Calu3 (cell line): ENCODE measurements at places on chromosomes 3 and 15. TPM values are rescaled to one million over a fixed set of nuclear protein-coding genes. Genes with fewer than 3 reads are reported as not detected.

Gene THBS1
- total RNA-seq = 81.2 and 199 TPM in 2 replicates

Gene COLQ
- total RNA-seq = 1.3 and 1.7 TPM in 2 replicates

Gene CEMIP
- total RNA-seq = 1.8 and 4.1 TPM in 2 replicates

Gene SPATA12
- total RNA-seq = 0.47 and 0.64 TPM in 2 replicates

GRCh38 chr3:179149406-179149867 lies 1.3 kb downstream of the PIK3CA start:
- no peaks in the 10 kb centered on the region for H3K36me3 ChIP-seq
- H3K27ac ChIP-seq = no peak overlapping the region
- H3K4me3 ChIP-seq = no peak overlapping the region

DNA sequence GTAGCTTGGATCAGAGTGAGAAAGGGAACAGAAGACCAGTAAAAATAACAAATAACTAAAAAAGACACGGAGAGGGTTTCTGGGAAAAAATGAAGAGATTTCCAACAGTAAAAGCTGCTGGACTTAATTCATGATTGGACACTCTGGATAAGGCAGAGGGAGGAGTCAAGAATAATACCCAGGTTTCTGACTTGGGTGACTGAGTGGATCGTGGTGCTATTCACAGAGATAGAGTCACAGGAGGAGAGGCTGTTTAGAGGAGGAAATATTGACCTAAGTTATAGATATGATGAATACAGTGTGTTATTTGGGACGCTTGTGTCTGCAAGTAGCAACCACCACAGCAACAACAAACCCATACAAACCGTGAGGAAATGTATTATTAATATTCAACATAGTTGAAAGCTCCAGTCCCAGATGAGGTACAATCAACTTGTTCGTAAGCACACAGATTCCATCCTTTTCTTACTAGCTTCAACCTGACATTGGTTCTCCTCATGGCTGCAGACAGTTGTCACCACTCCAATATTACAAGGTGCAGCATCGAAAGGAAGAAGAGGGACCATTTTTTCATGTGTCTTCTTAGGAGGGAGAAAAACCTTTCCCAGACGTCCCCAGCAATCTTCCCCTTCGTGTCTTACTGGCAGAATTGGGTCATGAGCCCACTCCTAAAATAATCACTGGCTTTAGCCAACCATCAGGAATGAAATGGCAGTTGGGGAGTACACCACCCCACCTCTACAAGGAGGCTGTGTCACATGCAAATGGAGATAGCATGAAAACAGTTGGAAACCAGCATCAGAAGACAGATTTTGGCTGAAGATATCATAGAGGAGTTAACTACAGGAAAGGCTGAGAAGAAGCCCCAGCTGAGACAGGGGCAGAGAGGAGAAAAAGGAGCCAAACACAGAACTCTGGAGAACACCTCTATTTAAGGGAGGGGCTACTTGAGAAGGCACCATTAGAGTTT lies 387.8 kb downstream of the SHQ1 start:
- H3K36me3 ChIP-seq = no peaks in the 10 kb centered on the region
- H3K27ac ChIP-seq = no peak overlapping the region
- no peak for DNase-seq
- H3K27me3 ChIP-seq = peaks cover 19% of the 10 kb centered on the region
- peaks cover 25% of the 10 kb centered on the region for H3K4me1 ChIP-seq
- no peak overlapping the region for H3K4me3 ChIP-seq

GRCh38 chr3:158217992-158218391 lies 108.1 kb downstream of the RSRC1 start:
- no peak overlapping the region for H3K27ac ChIP-seq
- no peaks in the 10 kb centered on the region for H3K27me3 ChIP-seq
- H3K4me1 ChIP-seq = no peaks in the 10 kb centered on the region
- no peaks in the 10 kb centered on the region for H3K36me3 ChIP-seq
- H3K4me3 ChIP-seq = no peak overlapping the region
